ENCODE measurements at places on chromosomes 13 and 19.

DNA sequence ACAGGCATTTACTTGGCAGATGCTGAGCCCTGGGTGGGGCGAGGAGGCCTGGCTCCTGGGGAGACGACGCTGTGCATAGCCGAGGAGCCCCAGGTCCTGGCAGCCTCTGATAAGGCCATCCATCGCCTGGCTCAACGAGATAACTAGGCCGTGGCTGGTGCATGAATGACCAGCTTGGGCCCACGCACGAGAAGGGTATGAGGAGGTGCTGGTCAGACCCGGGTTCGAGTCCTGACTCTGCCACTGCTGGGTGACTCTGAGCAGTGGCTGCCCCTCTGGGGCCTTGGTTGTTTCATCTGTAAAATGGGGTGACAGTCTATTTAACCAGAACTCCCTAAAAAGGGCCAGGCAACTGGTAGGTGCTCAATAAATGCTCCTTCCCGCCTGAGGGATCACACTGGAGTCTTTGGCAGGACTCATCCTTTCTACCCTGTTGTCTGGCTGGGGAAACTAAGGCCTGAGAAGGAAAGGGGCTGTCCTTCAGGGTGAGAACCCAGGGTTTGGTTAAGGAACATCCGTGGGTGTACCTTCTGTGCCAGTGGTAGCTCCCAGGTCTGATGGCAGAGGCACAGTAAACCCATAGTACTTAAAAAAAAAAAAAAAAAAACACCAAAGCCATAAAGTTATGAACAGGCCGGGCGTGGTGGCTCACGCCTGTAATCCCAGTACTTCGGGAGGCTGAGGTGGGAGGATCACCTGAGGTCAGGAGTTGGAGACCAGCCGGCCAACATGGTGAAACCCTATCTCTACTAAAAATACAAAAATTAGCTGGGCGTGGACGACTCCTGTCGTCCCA is 8.1 kb upstream of the ARRDC2 start:
- no peak for DNase-seq

- DNase-seq, result no peak
Observed at GRCh38 chr19:7007859-7008258, 13.4 kb downstream of the MBD3L2B start.

DNA sequence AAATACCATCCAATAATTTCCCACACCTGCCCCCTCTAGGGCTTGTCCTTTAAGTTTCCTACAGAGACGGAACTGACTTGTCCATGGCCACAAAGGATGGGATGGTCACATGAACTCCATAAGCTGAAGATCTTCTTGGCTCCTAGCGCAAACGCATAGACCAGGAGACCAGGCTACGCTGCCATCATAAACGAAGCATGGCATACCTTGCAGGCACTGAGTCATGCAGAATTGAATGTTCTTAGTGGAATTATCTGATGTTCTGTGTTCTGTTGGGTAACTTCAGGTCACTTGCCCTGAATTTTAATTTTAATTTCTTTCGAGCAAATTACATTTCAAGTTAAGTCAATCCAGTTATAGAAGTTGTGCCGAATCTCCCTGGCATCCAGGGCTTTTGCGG is 96.4 kb upstream of the STARD13 start:
- no peak for DNase-seq

- DNase-seq, result no peak
Observed at GRCh38 chr19:46213156-46213555, 16.4 kb upstream of the IGFL1 start.

GRCh38 chr13:57918913-57919312 is 287.4 kb downstream of the PCDH17 start:
- no peak for DNase-seq

DNA sequence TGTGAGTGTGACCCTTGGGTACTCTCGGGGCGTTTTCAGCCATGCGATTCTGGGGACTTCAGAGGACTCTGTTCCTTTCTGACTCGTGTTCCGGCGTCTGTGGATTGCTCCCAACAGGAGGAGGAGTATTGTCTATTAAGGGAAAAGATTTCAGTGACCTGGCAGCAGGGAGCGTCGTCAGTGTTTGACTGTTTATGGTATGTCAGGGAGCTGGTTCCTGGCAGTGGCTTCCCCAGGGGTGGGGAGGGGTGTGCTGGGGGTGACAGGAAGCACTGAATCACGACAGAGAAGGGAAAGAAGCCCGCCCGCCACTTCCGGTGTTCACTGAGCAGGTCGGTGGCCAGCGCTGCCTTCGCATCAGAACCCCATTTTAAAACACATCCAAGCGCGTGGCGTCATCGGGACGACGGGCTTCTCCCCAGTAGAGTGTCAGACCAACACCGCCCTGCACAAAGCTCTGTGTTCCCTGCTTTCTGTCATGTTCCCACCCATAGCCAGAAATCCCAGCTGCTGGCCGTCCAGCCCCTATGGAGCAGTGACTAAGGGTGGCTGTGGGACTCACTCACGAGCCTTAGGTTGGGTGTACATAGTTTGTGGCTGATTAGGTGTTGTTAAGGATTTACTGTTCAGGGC is 33.8 kb downstream of the COL4A2 start:
- no peak for DNase-seq

Data from Calu3 (cell line).